Mammary epithelial cell (primary cell): ENCODE measurements at places on chromosomes 3 and 15. TPM values are rescaled to one million over a fixed set of nuclear protein-coding genes. Genes with fewer than 3 reads are reported as not detected.

DNA sequence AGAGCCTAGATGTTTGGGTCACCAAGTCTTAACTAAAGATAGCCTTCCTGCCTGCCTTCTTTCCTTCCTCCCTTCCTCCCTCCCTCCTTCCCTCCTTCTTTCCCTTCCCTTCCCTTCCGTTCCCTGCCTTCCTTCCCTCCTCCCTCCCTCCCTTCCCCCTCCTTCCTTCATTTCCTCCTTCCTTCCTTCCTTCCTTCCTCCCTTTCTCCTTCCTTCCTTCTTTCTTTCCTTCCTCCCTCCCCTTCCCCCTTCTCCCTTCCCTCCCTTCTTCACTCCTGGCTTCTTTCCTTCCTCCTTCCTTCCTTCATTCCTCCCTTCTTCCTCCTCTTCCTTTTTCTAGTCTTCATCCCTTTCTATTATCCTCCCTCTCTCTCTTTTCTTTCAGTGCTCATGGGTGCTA is 2.0 kb downstream of the DNAJB8 start:
- no peak for DNase-seq

DNA sequence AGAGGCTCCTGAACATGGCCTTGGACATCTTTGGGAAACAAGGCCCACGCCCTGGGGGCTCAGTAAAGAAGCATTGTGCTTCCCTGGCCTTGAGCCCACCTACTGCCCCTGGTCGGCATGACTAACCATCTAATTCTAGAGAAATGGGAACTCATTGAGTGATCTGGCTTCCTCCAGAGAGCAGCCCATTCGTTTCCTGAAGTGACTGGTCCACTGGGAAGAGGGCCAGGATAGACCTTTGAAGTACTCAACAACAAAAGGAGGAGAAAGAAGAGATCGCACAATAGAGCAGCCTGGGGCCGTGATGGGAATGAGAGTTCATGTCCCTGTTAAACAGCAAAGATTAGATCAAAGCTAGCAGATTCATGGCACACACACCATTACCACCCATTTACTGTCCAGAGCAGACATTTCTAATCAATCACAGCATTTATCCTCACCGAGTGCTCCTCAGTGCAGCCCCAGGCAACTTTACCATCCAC is 514.4 kb upstream of the PROK2 start:
- DNase-seq = peak; percentile 11

WDR93 gene
- total RNA-seq = 0.17 TPM

DNA sequence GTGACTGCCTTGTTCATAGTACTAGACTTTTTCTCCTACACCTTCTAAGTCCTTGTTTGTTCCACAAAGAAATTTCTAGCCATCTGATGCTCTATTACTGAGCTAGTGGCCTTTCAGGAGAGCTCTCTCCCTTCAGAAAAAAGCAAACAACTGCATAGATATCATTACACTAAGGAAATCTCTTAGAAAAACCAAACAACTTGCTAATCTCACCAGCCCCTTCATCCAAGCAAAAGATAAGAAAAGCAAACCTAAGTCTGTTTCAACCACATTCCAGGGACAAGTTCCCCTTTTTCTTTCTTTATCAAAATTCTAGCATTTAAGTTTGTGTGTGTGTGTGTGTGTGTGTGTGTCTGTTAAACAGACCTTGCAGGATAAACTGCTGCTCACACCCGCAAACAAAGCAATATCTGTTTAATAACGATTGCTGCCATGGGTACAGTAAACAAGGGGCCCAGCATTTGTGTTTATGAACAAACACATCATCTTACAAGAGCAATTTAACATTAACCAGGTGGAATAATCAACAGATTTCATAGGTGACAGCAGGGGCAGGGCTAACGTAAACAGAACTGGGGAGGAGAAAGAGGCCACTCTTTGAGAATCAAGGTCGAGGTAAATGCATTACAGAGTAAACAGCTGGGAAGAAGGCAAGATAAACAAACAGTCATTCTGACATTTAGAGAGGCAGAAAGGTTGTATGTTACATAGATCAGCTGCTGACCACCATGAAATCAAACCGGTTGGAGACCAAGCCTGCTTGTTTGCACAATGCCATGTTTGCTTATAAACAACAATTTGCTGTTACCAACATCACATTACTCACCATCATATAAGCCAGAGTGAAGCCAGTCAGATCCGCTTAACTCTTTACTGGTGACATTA is 375.1 kb downstream of the FOXP1 start:
- no peak for DNase-seq

LRRC3B gene
- total RNA-seq = not detected

GRCh38 chr3:16767006-16767405 is 117.7 kb upstream of the PLCL2 start:
- no peak for DNase-seq
